ENCODE measurements at places on chromosomes 7 and 10.
A peak's percentile ranks its signal among the peaks of the same experiment; 100 is the strongest.

DNA sequence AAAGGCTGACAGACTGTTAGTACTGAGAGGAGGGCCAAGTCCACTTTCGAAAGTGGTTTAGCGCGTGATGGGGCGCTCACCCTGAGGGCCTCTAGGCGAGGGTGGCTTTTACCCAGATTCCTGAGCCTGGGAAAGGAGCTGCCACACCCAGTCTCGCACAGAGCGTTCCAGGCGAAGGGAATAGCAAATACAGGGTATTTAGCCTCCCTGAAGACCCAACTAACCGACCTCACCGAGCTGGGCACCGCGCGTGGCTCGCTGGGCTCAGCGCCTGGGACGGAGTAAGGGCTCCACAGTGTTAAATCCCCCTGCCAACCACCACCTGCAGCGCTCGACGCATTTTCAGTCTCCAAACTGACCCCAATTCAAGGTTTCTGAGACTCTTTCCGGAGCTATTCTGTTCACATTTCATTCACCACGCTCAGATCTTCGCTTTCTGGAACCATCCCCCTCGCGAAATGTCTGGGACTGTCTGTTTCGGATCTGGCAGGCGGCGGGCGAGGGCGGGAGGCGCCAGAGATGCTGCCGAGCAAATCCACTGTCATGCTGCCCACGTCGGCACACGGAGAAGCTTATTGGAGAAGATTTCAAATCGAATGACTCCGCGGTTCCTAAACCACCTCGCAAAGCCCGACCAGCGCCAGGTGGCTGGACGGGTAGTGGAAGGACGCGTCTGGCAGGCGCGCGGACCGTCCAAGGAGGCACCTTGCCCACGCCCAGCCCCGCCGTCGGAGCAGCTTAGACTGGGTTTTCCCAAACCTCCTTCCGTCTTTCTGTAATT lies 1.4 kb upstream of the OSBPL3 start:
- DNase-seq = peak; percentile 16

DNA sequence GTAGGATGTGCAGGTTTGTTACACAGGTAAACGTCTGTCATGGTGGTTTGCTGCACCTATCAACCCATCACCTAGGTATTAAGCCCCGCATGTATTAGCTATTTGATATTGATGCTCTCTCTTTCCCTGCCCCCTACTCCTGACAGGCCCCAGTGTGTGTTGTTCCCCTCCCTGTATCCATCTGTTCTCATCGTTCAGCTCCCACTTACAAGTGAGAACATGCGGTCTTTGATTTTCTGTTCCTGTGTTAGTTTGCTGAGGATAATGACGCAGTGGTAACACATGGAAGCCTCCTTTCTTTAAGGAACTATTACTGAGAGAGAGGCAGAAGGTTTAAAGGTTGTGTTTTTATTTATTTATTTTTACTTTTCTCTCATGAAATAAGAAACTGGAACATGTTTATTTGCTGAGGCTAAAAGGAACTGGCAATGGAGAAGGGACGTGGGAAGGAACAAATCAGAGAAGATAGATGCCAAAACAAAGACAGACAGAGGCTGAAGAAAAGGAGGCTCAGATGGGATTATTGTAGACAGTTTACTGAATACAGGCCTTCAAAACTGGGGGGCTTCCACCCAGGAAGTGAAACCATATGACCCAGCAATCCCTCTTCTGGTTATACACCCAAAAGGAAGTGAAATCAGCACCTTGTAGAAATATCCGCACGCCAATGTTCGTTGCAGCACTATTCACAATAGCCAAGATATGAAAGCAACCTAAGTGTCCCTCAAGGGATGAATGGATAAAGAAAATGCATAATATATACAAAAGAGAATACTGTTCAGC lies 556.3 kb downstream of the GRM8 start:
- no peak for DNase-seq

- no peak for DNase-seq
These were observed 234.7 kb upstream of the CACNA2D1 start for GRCh38 chr7:82678259-82678658.

DNA sequence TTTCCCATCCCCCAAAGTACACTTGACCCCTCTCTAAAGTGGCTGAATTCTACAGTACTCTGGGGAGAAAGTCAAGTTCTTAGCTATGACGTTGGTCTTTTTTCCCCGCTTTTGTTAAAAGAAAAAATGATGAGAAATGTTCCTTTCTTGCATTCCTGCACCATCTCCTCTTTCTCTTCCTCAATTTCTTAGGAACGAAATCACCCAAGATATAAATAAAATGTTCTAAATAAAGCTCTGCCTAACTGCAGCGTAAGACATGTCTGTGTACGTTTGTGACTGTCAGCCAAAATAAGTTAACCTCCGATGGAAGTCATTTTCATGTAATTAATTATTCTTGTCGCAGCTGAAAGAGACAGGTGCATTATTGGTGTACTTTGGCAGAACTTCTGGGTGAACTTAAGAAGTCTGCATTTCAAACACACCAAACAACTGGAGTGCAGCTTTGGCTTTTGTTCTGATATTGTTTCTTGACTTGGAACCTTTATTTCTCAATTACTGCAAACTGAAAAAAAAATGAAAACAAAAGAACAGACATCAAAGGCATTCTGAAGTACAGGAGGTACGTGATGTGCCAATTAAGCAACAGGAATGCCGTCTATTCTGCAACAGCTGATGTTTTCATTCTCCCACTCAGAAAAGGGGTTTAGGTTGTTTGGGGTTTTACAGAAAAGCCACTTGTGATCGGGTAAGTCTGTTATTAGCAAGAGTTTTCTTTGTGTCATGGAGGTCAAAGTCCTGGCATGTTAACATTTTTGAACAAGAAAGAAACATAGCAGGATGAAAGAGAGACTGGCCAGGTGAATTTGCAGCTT lies 82.4 kb upstream of the SDK1 start:
- no peak for DNase-seq

DNA sequence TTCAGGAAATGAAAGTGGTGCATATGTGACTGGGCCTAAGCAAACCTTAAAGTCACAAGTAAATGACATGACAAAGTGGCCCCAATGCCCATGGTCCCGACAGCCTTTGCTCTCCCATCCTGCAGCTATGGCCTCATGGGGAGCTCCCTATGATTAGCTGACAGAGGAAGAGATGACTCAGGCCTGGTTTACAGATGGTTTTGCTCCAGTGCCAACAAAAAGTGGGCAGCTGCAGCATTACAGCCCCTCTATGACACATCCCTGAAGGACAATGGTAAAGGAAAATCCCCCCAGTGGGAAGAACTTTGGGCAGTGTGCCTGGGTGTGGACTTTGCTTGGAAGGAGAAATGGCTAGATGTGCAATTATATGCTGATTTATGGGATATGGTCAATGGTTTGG lies 105.1 kb upstream of the ADCY1 start:
- no peak for DNase-seq

DNA sequence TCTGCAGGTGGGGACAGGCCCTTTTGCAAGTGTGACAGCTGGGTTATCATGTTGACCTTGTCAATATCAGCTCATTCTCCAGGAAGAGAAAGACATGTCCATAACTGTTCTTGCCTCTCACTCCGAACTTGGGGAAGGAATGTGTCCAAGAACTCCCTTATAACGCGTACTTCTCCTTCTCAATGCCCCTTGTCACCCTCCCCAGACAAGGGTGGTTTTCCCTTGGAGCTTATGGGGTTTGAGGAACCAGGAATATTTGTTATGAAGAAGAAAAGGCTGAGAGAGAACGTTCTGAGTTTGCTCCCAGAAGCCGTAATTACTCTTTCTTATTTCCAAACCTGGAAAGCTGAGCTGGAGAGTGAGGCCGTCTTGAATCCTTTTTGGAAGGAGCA lies 77.4 kb downstream of the MKI67 start:
- no peak for DNase-seq

GRCh38 chr10:123573236-123574108 lies 92.7 kb upstream of the GPR26 start:
- DNase-seq = no peak

- DNase-seq = no peak
These were observed 31.8 kb upstream of the IL15RA start for GRCh38 chr10:6009150-6009549.

DNA sequence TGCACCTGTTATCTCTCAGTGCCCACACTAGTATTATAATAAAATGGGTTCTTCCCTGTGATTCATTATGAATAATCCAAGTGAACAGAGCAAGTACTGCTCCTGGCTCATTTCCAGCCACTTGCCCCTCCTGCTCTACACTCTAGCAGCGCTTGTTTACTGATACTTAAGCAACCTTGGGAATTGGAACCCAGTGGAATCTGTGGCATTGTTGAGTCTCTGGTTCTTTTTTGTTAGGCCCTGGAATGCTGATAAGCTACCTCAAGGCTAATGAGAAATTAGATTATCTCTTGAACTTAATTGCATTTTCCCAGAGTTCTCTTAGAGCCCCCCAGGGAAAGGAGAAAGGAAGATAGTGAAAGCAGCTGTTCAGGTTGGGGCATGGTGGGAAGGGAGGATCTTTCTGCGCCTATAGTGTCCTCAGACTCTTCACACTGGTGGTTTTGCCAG lies 34.0 kb downstream of the PRKAR2B start:
- no peak for DNase-seq

DNA sequence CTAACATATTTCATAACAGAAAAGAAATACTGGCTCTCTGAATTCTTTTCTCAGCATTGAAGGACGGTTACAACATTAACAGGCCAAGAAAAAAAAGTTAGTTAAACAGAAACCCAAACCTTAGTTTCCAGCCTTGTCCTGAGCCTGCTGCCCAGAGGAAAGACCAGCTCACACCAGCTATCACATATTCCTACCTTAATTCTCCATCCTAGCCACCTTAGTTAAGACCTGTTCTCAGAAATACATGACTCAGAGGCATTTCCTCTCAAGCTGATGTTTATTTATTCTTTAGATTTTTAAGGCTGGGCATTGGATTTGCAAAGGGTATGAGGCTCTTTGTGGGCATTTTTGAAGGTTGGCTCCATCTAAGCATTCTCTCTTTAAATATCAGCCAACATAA lies 34.3 kb upstream of the ADAM12 start:
- no peak for DNase-seq

- no peak for DNase-seq
These were observed 100.7 kb downstream of the PTPRN2 start for GRCh38 chr7:158486919-158487318.

DNA sequence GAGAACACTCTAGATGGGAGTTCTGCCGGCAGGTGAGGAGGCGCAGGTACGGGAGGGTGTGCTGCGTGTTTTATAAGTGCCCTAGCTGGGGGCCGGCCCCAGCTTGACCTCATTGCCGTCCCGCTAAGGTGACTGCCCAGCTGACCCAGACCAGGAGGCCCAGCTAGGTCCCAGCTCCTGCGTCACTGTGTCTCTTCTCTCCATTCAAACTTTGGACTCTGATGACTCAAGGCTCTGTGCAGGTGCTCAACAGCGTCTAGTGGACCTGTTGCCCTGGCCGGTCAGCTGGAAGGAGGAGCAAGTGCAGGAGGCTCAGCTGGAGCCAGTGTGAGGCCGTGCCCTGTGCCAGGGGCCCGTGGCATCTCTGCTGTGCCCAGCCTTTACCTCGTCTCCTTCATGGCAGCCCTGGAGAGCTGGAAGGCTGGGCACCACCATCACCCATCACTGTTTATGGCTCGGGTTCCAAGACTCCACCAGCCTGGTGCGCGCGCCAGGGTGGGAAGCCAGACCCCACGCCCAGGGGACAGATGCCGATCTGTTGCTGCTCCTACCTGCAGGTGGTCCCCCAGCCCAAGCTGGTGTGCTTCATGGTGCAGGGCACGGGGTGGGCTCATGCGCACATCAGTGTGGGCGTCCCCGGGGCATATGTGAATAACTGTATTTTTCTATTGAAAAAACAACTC lies 14.6 kb downstream of the LHPP start:
- no peak for DNase-seq

DNA sequence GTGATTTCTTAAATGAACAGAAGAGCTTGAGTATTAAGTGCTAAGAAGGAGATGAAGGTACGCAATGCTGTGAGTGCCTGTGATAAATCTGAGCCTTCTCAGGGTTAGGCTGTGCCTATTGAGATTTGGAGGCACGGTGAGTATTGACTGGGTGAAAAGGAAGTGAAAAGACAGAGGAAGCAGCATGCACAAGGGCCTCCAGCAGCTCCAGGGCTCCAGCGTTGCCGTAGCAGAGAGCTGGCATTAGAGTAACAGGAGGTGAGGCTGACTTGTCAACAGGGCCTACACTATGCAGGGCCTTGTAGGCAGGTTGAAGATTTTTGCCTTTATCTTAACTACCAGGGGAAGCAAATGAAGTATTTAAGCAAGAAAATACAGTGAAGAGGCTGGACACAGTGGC lies 54.1 kb upstream of the PDCD4 start:
- DNase-seq = no peak

- no peak for DNase-seq
These were observed 141.2 kb downstream of the MLLT10 start for GRCh38 chr10:21675157-21675796.

GRCh38 chr10:119423510-119424257 lies 118.8 kb downstream of the RGS10 start:
- no peak for DNase-seq

- DNase-seq = no peak
These were observed 115.1 kb downstream of the AGMO start for GRCh38 chr7:15446722-15447121.

GRCh38 chr10:132447446-132448247 lies 50.6 kb downstream of the PWWP2B start:
- DNase-seq = peak; percentile 56

DNA sequence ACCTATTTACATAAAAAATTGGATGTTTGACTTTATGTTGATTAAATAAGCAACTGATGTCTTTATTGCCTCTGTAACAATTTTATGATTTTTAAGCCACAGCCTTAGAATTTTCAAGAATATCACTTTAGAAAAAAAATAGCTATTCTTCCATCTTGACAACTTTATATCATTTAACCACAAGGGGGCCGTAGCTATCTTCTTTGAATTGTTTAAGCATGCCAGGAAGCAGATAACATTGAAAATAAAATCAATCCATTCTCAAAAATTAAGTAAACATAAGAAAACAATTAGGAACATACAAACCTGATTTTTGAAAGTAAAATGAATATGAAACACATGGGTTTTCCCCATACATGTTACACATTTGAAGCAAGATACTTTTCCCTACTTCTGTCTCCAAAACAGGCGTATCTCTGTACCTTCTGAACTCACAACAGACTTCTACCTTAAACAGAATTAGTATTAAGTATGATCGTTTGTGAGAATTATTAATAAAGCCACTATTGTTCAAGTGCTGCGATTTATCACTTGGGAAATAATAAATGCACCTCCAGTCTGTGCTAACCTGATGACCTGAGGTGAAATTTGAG lies 209.0 kb downstream of the CACNA2D1 start:
- DNase-seq = no peak

DNA sequence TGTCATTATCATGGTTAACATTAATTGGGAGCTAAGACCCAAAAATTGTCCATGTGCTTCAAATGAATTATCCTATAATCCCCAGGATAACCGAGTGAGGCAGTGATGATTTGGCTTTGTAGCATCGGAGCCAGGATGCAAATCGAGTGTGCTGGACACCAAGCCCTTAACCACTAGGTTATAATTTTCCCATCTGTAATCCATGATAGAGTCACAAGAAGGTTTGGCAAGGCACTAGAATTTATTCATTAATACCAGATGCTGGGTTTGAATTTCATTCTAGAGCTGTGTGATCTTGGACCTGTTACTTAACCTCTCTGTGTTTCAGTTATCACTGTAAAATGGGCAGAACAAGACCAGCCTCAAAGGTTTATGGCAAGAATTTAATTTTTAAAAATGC lies 21.0 kb upstream of the ITGB1 start:
- no peak for DNase-seq

All from stimulated activated CD8-positive, alpha-beta memory T cell treated with anti-CD3 and anti-CD28 coated beads, Interleukin-4, amount 100 ng/mL, for 1 hour (primary cell).